ENCODE measurements at places on chromosomes 4 and X.

DNA sequence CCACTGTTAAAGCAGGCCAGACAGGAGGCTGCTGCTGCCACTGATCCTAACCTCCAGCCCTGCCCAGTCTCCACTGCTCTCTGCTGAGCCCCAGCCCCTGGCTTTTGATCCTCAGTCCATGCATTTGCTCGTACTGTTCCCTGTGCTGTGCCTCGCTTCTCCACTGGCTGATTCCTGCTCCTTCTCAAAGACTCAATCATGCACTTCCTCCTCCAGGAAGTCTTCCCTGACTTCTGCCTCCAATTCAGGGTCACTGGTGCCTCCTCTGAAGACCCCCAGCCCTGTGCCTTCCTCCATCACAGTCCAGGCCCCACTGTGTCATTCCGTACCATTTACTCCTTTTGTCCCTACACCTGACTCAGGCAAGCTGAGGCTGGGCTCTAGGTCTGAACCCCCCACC lies 230.6 kb upstream of the PSAPL1 start:
- no peak for DNase-seq

DNA sequence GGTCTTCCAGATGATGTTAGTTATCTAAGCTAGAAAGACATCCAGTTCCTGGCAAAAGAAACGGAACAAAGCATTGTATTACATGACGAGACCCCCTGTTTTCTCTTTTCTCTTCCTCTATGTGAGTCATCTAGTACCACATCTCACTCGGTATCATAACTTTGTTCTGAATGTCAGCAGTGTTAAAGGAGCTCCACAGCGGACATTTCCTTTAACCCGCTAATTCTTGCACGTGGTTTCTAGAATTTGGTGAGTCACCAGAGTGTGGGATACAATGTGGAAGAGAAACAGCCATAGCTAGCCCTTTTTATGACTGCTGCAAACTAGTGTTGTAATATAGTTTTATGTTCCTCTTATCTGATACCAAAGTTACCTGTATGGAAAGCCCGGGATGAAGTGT lies 243.7 kb downstream of the TENM3 start:
- no peak for DNase-seq

DNA sequence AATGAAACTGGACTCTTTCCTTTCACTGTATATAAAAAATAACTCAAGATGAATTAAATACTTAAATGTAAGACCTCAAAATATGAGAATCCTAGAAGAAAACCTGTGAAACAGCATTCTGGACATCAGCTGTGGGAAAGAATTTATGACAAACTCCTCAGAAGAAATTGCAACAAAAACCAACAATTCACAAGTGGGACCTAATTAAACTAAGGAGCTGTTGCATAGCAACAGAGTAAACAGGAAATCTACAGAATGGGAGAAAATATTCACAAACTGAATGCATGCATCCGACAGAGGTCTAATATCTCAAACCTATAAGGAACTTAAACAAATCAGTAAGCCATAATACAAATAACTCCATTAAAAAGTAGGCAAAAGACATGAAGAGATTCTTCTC lies 851.7 kb upstream of the PCDH10 start:
- peak; percentile 41 for DNase-seq

- no peak for DNase-seq
Observed at GRCh38 chr4:176277162-176277904, 8.3 kb upstream of the ASB5 start.
